Dermis blood vessel endothelial cell (primary cell): ENCODE measurements at places on chromosomes 2 and 18. TPM values are rescaled to one million over a fixed set of nuclear protein-coding genes. Genes with fewer than 3 reads are reported as not detected.

DNA sequence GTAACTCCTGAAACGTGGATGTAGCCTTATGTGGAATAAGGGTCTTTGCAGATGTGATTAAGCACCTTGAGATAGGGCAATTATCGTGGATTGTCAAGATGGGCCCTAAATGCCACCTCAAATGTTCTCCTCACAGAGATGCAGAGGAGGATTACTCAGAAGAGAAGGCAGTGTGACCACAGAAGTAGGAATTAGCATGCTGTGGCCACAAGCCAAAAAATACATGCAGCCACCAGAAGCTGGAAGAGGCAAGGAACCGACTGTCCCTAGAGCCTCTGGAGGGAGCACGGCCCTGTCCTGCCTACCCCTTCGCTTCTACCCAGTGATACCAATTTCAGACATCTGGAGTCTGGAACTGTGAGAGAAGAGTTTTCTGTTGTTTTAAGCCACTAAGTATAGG, 47.3 kb upstream of the MGAT5 start:
- DNase-seq = peak; percentile 47

DNA sequence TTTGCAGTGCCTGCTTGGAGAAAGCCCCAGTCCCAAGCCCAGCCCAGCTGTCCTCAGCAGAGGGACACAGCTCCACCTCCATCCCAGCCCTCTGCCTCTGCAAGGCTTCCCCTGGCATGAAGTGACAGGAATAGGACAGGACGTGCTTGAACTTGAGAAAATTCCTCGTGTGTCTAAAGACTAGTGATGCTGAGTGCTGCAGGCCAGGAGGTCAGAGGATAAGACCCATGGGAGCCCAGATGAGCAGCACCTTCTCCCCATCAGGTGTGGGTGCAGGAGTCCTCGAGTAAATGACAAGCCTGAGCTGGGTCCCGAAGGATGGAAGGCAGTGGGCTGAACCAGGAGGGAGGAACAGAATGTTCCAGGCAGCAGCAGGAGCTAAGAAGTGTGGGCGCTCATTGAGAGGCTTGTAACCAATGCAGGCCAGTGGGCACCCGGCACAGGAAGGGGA, 67.8 kb upstream of the UXS1 start:
- no peak for DNase-seq

DNA sequence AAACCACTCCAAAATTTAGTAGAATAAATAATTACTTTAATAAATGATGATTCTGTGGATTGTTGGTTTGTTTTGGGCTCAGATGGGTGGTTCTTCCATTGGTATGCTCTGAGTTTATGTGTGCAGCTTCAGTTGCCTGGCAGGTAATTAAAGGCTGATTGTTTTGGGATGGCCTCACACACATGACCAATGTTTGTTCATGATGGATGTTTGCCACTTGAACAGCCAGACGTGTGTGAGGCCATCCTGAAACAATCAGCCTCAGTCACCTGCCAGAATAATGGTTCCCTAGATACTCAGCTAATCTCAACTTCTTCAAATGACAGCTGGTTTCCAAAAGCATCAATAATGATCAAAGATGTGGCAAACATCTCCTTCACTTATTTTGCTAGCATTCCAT, 352.5 kb upstream of the GULP1 start:
- DNase-seq = no peak

- DNase-seq = no peak
These were observed 1052.6 kb upstream of the DDX18 start for GRCh38 chr2:116761864-116762263.

DNA sequence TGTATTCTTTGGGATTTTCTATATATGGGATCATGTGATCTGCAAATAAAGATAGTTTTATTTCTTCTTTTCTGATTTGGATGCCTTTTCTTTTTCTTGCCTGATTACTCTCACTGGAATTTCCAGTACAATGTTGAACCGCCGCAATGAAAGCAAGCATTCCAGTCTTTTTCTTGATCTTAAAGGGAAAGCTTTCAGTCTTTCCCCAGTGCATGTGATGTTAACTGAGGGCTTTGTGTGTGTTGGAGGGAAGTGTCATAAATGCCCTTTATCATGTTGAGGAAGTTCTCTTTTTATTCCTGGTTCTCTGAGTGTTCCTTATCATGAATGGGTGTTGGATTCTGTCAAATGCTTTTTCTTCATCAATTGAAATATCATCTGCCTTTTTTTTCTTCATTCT, 16.9 kb upstream of the CYBRD1 start:
- DNase-seq = no peak

GRCh38 chr2:181782660-181783059, 102.3 kb upstream of the NEUROD1 start:
- no peak for DNase-seq

- DNase-seq = peak; percentile 13
These were observed 104.7 kb upstream of the SLC66A3 start for GRCh38 chr2:11050565-11050964.

DNA sequence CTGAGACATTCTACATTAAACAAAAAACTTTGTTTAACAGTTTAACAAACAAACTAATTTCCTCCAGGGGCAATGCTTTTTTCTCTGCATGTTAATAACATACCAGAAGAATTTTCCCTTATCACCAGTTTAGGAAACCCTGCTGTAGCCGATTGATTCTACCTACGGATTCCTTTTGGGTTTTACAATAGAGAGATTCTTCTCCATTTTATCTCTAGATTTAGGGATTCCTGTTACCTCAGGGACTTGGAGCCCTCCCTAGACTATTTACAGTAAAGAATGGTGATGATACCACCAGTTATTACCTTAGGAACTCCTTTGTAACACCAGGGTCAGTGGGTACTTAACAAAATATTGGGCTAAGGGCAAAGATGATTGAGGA, 5.3 kb upstream of the ERICH2 start:
- DNase-seq = no peak

DNA sequence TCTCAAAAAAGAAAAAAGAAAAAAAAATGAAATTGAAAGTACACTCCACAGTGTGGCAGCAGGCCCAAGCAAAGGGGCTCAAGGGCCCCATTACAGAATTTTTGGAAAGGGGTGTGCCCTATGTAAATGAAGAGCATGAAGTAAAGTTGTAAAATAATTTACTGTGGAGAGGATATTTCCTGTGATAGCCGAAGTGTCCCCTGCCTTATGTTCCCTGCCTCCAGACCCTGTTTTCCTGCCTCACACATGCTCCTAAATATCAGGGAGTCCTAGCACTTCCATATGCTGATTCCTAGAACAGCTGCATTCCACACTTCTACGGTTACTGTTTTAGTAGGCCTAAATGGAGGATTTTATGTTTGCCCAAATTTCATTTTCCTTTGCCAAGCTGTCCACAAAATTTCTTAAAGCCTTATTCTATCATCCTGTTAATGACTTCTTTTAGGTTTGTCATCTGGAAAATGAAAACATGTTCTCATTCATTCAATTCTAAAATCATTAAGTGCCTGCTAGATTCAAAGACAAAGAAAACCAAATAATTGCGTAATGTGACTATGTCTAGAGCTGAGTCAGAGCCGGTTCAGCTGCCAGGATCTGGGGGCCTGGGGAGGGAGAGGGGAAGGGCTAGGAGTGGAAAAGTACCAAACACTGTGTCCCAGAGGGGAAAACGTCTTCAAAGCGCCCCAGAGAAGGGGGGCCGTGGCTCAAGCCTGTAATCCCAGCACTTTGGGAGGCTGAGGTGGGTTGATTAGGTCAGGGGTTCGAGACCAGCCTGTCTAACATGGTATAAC, 25.9 kb upstream of the IMPA2 start:
- DNase-seq = peak; percentile 89

- DNase-seq = peak; percentile 88
These were observed 97.1 kb upstream of the TMEM178A start for GRCh38 chr2:39568561-39569006.

- no peak for DNase-seq
These were observed 216.0 kb downstream of the FHOD3 start for GRCh38 chr18:36513556-36513955.

- DNase-seq = no peak
These were observed 964 bp upstream of the GALNT3 start for GRCh38 chr2:165795011-165795410.

DNA sequence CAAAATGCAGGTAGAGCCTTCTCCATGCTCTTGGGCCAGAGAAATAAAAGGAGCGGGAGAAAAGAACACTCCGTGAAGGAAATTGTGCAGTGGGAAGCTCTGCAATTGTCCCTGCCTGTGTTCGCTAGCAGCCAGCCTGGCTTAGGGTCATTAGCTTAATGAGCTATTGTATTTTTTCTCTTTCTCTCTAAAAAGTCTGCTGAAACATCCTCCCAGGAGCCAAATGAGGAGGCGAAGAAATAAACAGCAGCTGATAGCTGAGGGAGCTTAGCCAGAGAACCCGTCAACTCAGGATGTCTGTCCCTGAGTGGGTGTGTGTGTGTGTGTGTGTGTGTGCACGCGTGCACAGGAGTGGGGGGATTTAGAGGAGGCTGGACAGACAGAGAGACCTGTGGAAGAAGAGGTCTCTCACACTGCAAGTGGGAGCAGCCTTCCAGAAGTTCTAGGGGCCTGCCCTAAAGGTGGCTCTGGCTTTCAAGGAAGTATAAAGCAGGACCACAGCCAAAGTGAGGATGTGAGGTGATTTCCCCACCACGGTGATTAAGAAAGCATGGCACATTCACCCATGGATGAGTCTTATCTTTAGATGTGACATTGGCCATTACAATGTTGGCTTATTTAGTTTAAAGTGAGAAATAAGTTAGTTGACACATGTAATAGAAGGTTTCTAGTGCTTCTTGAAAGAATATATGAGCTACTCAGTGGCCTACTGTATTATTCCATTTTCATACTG, 690.4 kb downstream of the RNF144A start:
- no peak for DNase-seq

- DNase-seq = no peak
These were observed 668.3 kb downstream of the IRS1 start for GRCh38 chr2:226131299-226131784.

DNA sequence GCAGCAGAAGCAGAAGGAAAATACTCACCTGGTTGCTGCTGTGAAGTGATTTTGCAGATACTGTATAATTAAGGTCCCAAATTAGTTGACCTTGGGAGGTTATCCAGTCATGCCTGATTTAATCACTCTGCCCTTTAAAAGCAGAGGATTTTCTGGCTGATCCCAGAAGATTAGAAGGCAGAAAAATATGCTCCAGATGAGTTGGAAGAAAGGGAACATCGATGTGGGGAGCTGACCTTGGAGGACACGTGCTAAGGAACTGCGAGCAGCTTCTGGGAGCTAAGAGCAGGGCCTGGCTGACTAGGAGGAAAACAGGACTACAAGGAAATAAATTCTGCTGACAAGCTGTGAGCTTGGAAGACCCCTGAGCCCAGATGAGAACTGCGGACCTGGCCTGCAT, 13.3 kb upstream of the DYM start:
- no peak for DNase-seq

- no peak for DNase-seq
These were observed 134.2 kb downstream of the DTNB start for GRCh38 chr2:25539136-25539535.

- peak; percentile 18 for DNase-seq
These were observed 91.9 kb upstream of the FOSL2 start for GRCh38 chr2:28300485-28301341.

DNA sequence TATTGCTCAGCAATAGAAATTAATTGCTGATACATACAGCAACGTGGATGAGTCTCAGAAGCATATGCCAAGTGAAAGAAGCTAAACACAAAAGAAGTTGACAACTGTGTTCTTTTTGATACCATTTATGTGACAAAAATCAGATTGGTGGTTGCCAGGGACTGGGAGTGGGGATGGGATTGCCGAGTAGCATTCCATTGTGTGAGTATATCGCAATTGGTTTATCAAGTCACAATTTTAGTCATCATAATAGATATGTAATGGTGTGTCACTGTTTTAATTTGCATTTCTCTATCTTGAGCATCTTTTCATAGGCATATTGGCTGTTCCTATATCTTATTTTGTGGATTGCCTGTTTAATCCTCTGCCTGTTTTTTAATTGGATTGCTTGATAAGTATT, 20.9 kb downstream of the STRADB start:
- no peak for DNase-seq

DNA sequence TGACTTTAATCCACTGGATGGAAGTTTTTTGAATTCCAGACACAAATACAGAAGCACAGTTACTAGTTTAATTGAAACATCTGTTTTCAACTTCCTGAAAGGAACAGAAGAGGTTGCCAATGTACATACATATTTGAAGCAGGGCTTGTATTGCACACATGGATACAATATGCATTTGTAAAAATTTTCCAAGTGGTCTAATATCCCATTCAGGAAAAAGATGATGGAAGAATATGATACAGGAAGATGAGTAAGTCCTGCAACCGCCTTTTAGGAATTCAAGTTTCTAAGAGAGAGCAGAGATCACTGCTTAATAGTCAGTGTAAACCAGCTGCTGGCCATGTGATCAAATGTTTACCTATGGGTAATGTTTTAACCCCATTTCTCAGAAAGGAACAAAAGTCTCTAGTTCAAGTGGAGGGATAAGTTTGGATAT, 265.4 kb downstream of the TRIB2 start:
- peak; percentile 89 for DNase-seq

The ACMSD gene
- total RNA-seq = 0.09 and 0.34 TPM in 2 replicates

The ASXL3 gene
- total RNA-seq = 0.05 TPM in 1 of 2 replicates, not detected in the other

The BOLL gene
- not detected in 2 replicates for total RNA-seq

The RAB6C gene
- total RNA-seq = under 0.01 TPM in 1 of 2 replicates, not detected in the other

The SLC9A4 gene
- total RNA-seq = not detected in 2 replicates

The PEX13 gene
- total RNA-seq = 44.9 and 50.7 TPM in 2 replicates

The CD8B2 gene
- total RNA-seq = not detected in 2 replicates

The RTP5 gene
- total RNA-seq = not detected in 2 replicates

The FAM228A gene
- 0.28 TPM in 1 of 2 replicates, not detected in the other for total RNA-seq

The TDRD15 gene
- not detected in 2 replicates for total RNA-seq

The VSNL1 gene
- 0.14 TPM in 1 of 2 replicates, not detected in the other for total RNA-seq

The COMMD1 gene
- total RNA-seq = 35.4 and 52.2 TPM in 2 replicates
